ENCODE measurements at places on chromosomes 6 and 20.

GRCh38 chr20:9021216-9021615 lies 47.7 kb upstream of the PLCB4 start:
- DNase-seq, result no peak

- DNase-seq, result no peak
These were observed 150.8 kb upstream of the STXBP5 start for GRCh38 chr6:147053311-147053921.

DNA sequence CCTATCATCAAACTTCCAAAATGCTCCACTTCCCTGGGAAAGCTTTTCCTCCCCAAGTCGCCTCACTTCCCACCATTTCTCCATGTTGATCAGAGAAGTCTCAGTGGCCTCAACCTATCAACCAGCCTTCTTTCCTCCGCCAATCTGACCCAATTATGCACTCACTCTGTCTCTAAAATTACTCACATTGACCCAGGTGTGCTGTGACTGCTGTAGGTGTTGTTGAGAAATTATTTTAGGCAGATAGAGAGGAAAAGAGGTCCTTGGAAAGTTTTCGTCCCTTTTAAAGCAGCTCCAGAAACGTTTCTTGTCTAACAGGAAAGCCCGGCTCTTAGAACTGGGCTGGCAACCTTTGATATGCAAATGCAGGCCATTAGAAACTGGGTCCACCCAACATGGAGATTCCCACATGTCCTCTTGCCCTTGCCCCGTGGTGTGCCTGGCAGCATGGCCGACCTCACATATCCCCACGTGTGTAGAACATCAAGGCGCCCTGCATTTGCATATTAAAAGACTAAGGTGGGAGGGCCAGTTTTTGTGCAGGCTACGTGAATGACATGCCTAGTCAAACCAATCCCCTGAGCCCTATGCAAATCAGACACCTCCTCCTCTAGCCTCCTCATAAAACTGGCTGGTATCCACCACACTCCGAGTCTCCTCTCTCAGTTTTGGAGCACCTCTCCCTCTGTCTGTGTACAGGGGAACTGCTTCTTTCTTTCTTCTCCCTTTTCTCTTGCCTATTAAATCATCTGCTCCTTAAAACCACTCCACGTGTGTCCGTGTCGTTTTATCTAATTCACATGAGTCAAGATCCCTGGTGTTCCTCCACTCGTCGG lies 12.9 kb downstream of the IPCEF1 start:
- no peak for DNase-seq

DNA sequence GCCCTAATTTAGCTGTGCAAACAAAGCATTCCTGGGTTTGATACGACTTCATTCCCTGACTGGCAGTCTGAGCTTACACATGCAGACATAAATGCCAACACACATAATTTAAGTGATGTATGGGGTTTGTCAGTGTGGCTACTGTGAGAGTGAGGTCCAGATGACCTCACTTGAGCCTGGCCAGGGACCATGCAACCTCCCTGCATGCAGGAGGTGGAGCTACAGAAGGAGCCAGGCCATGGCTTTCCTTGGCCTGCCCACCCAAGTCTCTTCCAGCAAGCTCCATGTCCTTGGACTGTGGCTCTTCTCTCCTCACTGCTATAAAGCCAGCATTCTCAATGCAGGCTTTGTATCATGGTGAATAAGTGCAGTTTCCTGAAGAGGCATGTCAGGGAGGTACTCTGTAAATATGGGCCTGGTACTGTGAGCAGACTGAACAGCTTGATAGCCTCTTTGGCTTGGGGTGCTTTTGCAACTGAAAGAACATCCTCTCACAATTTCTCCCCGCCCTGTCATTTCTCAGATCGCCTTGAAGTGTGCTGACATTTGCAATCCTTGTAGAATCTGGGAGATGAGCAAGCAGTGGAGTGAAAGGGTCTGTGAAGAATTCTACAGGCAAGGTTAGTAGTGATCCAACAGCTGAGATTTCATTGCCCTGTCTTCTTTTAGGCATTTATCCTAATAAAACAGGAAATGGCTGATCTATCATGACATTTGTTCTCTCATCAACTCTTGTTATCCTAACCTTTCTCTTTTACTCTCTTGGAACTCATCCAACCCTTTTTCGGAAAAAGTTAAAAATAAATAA lies 69.2 kb downstream of the MTFR2 start:
- no peak for DNase-seq

- no peak for DNase-seq
These were observed 87.8 kb downstream of the SLC2A10 start for GRCh38 chr20:46797206-46797605.

DNA sequence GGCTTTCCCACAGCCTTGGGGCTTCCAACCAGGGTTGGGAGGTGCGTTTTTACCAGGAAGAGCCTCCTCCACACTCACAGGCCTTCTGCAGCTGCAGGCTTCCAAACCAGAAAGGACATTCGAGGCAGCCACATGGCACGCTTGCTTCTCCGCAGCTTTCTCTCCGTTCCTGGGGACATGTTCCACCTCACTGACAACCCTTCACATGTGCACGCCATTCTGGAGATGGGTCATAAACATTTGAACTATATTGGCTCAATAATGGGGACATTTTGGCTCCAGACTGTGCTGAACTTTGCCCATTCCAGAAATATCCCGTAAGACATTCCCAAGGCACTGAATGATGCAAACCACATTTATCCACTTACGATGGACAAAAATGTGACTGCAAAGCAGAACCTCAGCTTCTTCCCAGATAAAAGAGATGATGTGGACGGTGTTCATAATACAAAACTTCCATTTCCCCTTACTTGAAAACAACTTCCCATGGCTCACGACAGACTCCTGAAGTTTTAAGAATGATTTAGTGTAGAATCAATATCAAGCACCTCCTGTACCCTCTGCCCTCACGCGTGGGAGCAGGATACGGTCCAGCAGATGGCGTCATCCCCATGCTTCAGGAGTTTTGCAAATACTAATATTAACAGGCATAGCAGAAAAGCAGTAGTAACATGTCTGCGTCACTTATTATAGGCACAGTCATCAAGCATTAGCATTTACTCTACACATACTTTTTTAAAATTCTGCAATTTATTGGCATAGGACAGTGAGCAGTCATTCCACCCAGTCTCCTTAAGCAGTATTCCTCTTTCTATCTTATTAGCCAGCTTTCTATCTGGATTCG lies 25.4 kb upstream of the FOXF2 start:
- no peak for DNase-seq

- DNase-seq, result no peak
These were observed 2.7 kb upstream of the PLCB1 start for GRCh38 chr20:8129211-8129976.
